ENCODE measurements at places on chromosomes 5 and 9. TPM values are rescaled to one million over a fixed set of nuclear protein-coding genes. Genes with fewer than 3 reads are reported as not detected.

DNA sequence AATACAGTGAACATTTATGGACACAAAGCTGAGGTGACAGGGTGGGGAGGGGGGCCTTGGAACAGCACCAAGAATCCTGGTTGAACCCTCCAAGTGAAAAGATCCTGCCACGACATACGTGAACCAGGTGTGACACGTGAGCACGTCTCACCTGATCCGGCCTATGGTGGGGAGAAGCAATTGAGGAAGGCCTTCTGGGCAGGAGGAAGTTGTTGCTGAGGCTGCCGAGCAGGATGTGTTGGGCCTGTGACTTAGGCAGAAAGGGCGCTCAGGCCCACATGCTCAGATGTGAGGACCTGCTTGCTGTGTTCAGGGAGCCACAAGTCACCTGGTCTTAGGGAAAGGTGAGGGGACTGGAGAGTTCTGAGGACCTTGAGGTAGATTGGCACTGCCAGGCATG, 2.5 kb upstream of the MAPK9 start:
- no peak for DNase-seq
- peak overlapping the region; percentile 92 for H3K27ac ChIP-seq
- H3K4me1 ChIP-seq = peaks cover 30% of the 10 kb centered on the region

DNA sequence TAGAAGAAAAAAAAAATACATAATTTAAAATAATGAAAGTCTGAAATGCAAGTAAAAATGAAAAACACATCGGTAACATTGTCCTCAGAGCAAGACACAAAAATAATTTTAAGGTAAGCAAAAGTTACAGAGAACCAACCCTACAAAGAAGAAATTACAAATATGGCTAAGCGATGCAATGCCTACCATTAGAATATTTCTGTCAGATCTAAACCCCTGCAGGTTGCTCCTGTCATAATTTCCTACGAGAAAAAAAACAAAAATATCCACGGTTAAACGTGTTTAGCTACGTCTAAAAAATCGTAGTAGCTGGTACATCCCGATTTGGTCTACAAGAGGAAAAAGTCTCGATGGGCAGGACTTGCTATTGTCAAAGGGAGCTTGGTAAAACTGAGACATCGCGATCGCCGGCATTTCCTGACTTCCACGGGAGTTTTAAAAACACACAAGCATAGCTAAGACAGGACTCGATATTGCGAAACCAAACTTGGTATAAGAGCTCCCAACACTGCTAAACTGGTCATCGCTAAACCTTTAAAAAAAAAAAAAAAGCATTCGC, 1.1 kb upstream of the ANXA2R start:
- DNase-seq = peak; percentile 66
- peak overlapping the region; percentile 99 for H3K4me3 ChIP-seq
- peak overlapping the region; percentile 98 for H3K27ac ChIP-seq
- no peaks in the 10 kb centered on the region for H3K27me3 ChIP-seq
- H3K4me1 ChIP-seq = peaks cover 46% of the 10 kb centered on the region

DNA sequence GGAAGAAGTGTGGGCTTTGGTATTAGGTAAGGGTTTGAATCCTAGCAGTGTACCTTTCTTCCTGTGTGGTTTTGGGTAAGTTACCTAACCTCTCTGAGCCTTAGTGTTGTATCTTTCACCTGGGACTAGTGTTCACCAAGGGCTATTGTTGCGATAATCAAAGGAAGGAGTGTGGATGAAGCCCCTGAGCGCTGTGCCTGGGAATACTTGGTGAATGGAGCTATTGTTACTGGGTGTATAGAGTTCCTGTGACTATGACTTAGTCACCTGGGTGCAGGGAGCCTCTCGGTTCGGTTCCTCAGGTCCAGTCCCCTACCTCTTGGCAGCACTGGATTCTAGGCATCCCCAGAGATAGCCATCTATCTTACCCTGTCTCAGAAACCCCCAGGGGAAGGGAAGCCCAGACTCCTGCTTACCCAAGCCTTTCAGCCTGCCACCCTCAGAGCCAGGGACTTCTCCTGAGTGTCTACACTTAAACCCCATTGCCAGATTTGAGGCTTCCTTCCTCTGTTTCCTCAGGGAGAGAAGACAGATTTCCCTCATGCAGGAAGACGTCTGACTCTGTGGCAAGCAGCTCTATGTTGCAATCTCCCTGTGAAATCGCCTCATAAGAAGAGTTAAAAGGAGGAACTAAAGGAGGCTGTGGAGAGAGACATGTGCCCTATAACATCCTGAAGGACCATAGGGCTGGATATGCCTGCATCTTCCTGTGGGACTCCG, 181.0 kb upstream of the PITX1 start:
- no peaks in the 10 kb centered on the region for H3K27me3 ChIP-seq
- H3K36me3 ChIP-seq = no peaks in the 10 kb centered on the region
- no peak overlapping the region for H3K4me3 ChIP-seq
- H3K4me1 ChIP-seq = no peaks in the 10 kb centered on the region
- H3K27ac ChIP-seq = no peak overlapping the region
- DNase-seq = no peak

DNA sequence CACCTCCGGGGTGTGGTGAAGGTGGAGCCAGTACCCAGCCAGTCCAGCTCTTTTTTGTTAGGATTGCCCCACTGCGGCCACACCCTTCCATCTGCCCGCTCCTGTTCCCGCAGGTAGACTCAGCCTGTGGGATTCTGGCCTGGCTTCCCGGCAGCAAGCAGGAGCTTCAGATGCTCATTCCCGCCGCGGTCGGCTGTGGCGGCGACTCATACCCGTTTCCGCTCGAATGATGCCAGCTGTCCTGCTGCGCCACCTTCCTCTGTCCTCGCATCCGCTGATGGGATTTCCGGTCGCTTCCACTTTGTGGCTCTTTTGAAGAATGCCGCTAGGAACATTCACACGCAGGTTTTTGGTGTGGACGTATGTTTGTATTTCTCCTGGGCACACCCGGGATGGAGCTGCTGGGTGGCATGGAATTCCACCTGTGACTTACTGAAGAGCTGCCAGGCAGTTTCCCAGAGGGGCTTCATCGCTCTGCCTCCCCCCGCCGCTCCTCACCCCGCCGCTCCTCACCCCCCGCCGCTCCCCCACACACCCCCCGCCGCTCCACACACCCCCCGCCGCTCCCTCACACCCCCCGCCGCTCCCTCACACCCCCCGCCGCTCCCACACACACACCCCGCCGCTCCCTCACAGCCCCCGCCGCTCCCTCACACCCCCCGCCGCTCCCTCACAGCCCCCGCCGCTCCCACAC, 60.3 kb downstream of the TENT4A start:
- DNase-seq = no peak
- no peak overlapping the region for H3K4me3 ChIP-seq
- H3K36me3 ChIP-seq = no peaks in the 10 kb centered on the region
- peaks cover 3% of the 10 kb centered on the region for H3K27me3 ChIP-seq
- H3K4me1 ChIP-seq = no peaks in the 10 kb centered on the region

DNA sequence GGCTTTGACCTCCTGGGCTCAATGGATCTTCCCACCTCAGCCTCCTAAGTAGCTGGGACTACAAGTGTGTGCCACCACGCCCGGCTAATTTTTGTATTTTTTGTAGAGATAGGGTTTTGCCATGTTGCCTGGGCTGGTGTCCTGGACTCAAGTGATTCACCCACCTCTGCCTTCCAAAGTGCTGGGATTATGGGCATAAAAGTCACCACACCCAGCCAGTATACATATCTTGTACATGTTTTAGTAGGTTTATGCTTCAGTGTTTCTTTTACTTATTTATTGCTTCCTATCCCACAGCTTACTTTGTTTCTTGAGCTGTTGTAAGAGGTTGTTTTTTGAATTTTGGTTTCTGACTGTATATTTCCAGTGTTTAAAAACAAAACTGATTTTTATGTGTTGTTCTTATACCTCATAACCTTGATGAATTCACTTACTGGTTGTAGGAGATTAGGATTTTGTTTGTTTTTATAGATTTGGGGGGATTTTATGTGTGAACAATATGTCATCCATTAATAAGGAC, 12.9 kb downstream of the FBXW5 start:
- H3K4me1 ChIP-seq = no peaks in the 10 kb centered on the region
- H3K27me3 ChIP-seq = no peaks in the 10 kb centered on the region
- no peak overlapping the region for H3K4me3 ChIP-seq
- no peak overlapping the region for H3K27ac ChIP-seq
- DNase-seq = no peak
- H3K36me3 ChIP-seq = peaks cover 8% of the 10 kb centered on the region

GRCh38 chr9:16884373-16884772, 13.9 kb upstream of the BNC2 start:
- H3K4me3 ChIP-seq = no peak overlapping the region
- H3K27ac ChIP-seq = no peak overlapping the region
- no peaks in the 10 kb centered on the region for H3K27me3 ChIP-seq
- no peak for DNase-seq

DNA sequence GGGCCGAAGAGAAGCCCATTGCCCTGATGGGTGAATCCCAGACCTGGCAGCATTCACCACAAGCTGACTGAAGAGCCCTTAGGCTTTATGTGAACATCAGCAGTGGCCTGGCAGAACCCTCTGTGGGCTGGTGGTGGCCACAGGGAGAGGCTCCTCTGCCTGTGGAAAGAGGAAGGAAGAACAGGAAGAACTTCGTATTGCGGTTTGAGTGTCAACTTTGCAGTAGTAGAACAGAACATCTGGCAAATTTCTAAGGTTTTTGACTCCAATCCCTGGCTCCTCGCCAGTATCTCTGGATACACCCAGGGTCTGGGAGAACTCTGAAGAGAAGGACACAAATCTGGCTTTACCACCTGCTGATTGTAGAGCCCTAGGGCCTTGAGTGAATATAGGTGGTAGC, 356.4 kb upstream of the GRAMD2B start:
- no peaks in the 10 kb centered on the region for H3K36me3 ChIP-seq
- no peak overlapping the region for H3K4me3 ChIP-seq

DNA sequence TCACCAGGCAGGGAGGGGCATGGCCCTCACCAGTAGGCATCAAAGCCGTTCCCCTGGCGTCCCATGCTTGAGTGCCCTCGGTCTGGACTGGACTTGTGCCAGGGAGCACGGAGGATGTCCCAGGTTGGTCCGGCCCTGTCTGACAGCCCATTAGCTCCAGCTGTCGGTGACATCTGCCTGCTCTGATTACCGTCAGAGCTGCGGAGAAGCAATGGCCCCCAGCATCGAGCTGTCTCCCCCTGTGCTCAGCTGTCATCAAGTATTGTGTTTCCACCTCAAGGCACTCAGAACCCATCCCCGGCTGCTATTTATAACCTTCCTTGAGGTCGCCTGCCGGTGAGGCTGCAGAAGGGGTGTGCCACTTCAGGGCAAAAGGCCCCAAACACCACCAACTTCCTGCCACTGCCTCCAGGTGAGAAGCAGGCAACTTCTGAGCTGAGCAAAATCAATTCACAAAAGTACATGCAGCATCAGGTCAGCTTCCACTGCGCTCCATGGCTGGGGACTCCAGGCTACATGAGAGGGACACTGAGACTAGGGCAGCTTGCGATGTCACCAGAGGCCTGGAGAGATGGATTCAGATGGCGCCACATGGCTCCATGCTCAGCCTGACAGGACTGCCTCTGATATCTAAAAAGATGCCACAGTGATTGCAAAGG, 142.7 kb downstream of the C5orf15 start:
- H3K27me3 ChIP-seq = no peaks in the 10 kb centered on the region
- no peak overlapping the region for H3K27ac ChIP-seq
- H3K36me3 ChIP-seq = no peaks in the 10 kb centered on the region
- peaks cover 26% of the 10 kb centered on the region for H3K4me1 ChIP-seq
- peak; percentile 11 for DNase-seq

DNA sequence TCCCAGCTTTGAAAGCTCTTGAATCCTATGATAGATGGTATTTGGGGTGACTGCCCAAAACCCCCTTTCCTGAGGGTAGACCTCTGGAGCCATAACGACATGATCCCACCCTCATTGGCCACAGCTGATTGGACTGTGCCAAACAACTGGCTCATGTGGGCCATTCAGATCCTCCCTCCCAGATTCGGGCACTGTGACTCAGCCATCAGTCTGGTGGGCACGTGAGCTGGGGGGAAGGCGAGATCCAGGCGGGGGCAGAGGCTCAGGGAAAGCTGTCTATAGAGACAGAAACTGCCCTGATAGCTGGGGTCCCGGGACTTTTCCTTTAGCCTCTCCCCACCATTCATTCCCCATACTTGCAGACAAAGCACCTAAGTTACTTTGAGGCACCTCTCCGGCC, 15.1 kb upstream of the NCS1 start:
- no peak for DNase-seq
- H3K4me1 ChIP-seq = no peaks in the 10 kb centered on the region
- no peak overlapping the region for H3K27ac ChIP-seq
- no peaks in the 10 kb centered on the region for H3K36me3 ChIP-seq
- H3K27me3 ChIP-seq = no peaks in the 10 kb centered on the region

GRCh38 chr5:80955082-80955590, 5.0 kb upstream of the RASGRF2 start:
- peaks cover 26% of the 10 kb centered on the region for H3K4me1 ChIP-seq
- no peaks in the 10 kb centered on the region for H3K36me3 ChIP-seq

GRCh38 chr5:65811004-65811403, 89.0 kb downstream of the NLN start:
- H3K27me3 ChIP-seq = no peaks in the 10 kb centered on the region
- no peak for DNase-seq
- no peak overlapping the region for H3K4me3 ChIP-seq
- peaks cover 11% of the 10 kb centered on the region for H3K4me1 ChIP-seq
- H3K27ac ChIP-seq = no peak overlapping the region

- H3K27ac ChIP-seq = no peak overlapping the region
- no peaks in the 10 kb centered on the region for H3K27me3 ChIP-seq
- no peaks in the 10 kb centered on the region for H3K36me3 ChIP-seq
- DNase-seq = no peak
- H3K4me1 ChIP-seq = no peaks in the 10 kb centered on the region
These were observed 92.2 kb upstream of the CKMT2 start for GRCh38 chr5:81140943-81141342.

GRCh38 chr5:15585841-15586591, 86.0 kb downstream of the FBXL7 start:
- H3K27ac ChIP-seq = no peak overlapping the region
- H3K27me3 ChIP-seq = no peaks in the 10 kb centered on the region
- no peak for DNase-seq
- no peaks in the 10 kb centered on the region for H3K36me3 ChIP-seq

DNA sequence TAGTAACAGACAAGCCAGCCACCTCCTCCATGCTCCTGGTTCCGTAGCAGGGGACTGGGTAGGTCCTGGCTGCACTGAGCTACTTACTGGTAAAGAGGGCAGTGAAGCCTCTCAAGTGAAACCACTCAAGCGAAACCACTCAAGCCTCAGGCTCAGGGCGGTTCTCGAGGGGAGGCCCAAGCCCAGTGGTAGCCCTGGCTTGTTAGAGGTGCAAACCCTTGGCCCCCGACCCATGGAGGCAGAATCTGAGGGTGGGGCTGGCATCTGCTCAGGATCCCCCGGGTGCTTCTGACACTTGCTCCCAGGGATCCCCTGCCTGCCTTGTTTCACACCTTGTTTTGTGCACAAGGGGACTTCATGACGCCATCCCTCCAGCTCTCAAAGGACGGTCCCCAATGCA, 76.5 kb upstream of the OLFM1 start:
- H3K4me1 ChIP-seq = no peaks in the 10 kb centered on the region
- H3K27ac ChIP-seq = no peak overlapping the region
- no peak overlapping the region for H3K4me3 ChIP-seq
- no peaks in the 10 kb centered on the region for H3K27me3 ChIP-seq
- no peak for DNase-seq

The LECT2 gene
- total RNA-seq = not detected

The RPP25L gene
- 28.9 TPM for total RNA-seq

The FAF2 gene
- total RNA-seq = 33.6 TPM

The PDE6A gene
- not detected for total RNA-seq

Data from CD4-positive, alpha-beta memory T cell (primary cell).